Epithelial cell of proximal tubule (primary cell): ENCODE measurements at places on chromosomes 6 and 20. TPM values are rescaled to one million over a fixed set of nuclear protein-coding genes. Genes with fewer than 3 reads are reported as not detected.

- no peak for DNase-seq
These were observed 55.1 kb downstream of the IRF4 start for GRCh38 chr6:446418-447366.

DNA sequence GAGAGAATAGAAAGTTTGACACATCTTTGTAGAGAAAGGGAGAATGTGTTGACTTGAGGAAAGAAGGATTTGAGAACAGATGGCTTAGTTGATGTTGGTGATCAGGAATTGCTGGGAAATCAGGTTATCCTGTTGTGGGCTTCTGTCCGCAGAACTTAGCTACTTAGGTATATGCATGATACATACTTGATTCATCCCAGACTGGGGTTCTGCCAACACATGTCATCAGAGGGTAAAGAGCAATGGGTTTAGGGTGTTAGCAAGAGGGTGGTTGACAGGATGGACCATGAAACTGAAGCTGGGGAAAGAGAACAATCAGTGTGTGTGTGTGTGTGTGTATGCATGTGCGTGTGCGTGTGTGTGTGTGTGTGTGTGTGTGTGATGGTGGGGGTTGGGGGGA lies 50.6 kb upstream of the NELFCD start:
- DNase-seq: no peak

GRCh38 chr6:127514773-127515227 lies 4.3 kb downstream of the MTCL3 start:
- no peak for DNase-seq

DNA sequence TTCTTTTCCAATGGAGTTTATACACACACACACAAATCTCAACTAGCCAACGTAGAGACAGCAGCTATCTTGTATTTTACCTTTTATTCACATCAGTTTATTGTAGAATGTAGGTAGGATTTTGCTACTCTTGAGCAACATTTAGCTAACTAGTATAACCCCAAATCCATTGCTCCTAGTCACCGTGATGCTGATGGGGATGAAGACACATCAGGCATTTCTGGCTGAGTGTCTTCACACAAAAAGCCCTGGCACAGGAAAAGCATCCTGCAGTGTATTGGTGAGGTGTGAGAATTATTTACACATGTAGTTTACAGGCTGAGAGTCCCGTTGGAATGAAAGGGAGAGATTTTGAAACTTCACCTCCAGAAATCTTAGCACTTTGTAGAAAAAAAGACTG lies 65.9 kb upstream of the FBXL4 start:
- DNase-seq: no peak

DNA sequence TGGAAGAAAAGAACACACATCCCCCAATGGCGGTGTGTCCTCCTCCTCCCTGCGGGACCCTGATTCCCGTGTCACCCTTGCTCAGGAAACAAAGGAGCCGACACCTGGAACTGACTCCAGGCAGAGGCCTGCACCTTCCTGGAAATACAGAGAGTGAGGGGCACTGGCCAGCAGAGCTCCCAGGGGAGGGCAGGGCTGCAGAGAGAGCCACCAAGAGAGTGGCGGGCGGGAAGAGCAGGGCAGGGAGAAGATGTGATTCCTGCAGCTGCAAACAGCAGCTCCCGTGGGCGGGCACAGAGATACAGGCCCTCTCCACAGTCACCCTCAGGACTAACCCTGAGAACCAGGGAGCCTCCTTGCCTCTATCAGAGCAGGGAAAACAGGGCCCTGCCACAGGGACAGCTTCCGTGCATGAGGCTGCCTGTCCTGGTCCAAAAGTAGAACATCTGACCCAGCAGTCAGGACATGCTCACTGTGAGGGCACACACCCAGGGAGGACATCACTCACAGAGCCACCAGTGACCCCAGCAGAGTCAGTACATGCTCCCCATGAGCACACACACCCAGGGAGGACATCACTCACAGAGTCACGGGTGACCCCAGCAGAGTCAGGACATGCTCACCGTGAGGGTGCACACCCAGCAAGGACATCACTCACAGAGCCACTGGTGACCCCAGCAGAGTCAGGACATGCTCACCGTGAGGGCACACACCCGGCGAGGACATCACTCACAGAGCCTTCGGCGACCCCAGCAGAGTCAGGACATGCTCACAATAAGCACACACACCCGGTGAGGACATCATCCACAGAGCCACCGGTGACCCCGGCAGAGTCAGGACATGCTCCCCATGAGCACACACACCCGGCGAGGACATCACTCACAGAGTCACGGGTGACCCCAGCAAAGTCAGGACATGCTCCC lies 193.1 kb downstream of the DLL1 start:
- DNase-seq: no peak

Gene CTAGE9
- not detected in 2 replicates for total RNA-seq

Gene PRSS35
- total RNA-seq: 0.06 and 0.14 TPM in 2 replicates
